ENCODE measurements at places on chromosomes 2 and 18. TPM values are rescaled to one million over a fixed set of nuclear protein-coding genes. Genes with fewer than 3 reads are reported as not detected.

DNA sequence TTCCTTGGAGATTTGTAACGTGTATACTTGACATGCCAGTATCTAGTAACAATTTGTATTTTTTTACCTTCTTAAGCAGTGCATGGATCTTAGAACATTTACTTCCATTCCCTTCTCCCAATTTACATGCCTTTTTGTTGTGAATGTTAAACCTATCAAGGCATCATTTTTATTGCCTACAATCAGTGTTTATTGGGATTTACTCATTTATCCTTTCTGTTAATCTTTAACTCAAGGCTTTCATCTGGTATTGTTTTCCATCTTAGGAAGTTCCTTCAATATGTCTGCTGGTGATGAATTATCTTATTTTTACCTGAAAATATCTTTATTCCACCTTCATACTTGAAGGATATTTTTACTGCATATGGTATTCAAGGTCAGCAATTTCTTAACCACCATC, 88.5 kb upstream of the EMILIN2 start:
- DNase-seq: no peak

DNA sequence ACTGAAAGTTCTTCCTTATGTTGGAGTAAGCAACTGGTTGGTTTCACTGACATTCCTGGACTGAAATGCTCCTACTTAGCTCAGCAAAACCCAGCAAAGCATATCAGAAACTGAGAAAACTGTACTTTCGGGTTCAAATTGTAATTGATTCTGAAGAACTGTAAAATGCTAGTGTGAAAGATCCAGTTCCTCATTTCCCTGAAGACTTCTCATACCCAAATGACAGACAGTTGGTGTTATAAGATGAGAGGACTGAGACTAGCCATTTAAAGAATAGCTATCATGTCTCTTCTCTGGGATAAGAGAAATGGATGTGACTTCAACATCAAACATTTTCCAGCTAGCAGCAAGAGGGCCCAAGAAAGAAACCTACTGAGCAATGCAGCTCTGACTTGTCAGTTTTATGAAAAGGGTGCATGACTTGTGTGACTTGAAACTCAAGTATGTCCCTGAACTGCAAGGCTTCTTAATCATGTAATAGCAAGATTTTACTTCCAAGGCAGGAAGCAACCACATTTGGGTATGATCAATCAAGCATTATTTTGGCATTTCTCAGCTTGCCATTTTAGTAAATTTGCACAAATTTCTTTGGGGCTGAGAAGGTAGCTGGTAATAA, 420.3 kb upstream of the MMADHC start:
- DNase-seq: no peak

GRCh38 chr2:48607307-48608014, 10.2 kb upstream of the GTF2A1L start:
- no peak for DNase-seq

Gene HMSD
- polyA plus RNA-seq: not detected

DNA sequence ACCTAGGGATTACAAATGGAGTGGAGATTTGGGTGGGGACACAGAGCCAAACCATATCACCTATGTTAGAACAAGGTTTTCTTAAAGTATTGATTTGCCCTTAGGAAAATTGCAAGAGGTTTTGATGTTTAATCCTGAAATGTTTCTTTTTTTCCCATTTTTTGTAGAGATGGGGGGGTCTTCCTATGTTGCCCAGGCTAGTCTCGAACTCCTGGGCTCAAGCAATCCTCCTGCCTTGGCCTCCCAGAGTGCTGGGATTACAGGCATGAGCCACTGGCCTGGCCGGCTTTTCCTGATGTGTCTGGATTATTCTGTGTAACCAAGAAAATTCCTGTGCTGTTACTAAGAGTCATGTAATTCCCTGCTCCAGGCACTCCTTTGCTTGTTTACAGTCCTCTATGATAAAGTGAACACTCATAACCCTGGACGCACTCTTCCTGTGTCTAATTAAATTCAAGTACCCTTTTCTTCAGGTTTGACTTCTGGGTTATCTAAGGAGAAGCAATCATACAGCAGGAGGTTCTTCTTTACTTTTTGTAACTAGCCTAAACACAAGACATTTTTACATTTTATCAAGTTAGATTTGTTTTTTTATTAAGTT, 15.0 kb upstream of the CTDP1 start:
- no peak for DNase-seq

Gene ANO7
- polyA plus RNA-seq: 1.2 TPM

- no peak for DNase-seq
These were observed 35.0 kb downstream of the PIKFYVE start for GRCh38 chr2:208300847-208301618.

Gene CPO
- polyA plus RNA-seq: 0.67 TPM

- DNase-seq: peak; percentile 95
These were observed at the start of gene DYNC1I2 for GRCh38 chr2:171687287-171688128. Gene DYNC1I2, plus strand, starts transcription at chr2:171687469. Its CDS starts 2,687 bp downstream, at chr2:171690156.

- no peak for DNase-seq
These were observed 24.5 kb downstream of the BCL2L11 start for GRCh38 chr2:111145103-111145760.

Gene LBX2
- not detected for polyA plus RNA-seq

DNA sequence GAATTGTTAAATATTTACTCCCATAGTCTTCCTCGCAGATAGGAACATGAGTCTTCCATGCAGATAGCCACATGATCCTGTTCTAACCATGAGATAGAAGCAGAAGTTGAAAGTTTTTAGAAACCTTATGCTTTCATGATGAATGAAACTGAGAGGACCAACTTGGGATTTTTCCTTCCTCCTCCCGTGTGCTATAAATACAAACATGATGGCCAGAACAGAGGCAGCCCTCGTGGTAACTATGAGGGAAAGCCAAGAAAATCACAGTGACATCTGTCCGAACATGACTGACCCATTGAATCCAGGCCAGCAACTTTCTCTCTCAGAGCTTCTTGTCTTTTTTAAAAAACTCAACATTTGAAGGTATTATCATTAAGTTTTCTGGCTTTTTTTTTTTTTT, 78.5 kb downstream of the ACAA2 start:
- no peak for DNase-seq

DNA sequence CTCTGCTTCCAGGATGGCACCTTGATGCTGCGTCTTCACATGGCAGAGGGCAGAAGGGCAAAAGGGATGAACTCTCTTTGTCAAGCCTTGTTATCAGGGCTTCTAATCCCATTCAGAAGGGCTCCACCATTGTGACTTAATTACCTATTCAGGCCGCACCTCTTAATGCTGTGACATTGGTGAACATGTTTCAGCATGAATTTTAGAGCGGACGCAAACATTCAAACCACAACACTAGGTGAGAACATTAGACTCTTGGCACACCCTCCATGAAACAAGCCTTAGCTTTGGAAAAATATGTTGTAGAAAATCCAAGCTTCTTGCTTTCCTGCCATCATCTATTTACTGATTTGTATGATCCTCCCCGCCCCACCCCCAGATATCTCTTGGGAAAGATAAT, 17.9 kb downstream of the DAW1 start:
- DNase-seq: no peak

Gene GREB1L
- polyA plus RNA-seq: 14.8 TPM

DNA sequence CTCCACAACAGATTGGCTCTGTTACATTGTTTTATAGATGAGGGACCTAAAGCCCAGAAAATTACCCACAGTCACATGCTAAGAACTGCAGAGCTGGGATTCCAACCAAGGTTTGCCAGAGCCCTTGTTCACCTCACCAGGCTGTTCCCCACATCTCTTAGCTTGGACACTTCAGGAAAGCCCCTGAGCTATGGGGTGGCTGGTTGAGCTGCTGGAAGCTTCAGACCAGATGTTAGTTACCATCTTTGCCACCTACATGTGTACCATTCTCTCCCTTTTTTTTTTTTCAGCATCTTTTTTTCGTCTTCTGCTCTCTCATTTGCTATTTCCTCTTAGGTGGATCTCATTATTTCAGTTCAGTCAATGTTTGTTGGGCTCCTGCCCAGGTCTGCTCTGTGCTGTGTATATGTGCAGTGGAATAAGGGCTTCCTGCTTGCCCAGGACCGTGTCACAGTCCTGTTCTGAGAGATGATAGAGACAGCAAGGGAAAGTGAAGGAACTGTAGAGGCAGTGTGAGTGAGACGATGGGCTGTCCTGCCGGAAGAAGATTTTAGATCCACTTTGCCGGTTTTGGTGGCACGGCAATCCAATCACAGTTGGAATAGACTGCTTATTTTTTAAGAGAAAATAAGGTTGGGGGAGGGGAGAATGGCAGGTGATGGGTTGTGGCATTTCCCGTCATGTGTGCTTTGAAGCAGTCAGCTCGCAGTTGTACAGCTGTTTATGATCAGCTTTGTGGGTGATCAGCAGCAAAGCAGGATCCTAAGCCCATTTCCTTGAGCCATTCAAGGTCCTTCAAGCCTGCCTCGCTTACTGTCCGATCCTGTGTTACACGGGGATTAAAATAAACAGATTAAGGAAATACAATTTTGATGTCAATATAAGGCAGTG, 152.6 kb downstream of the RTN4 start:
- no peak for DNase-seq

- DNase-seq: no peak
These were observed 216.1 kb downstream of the HAUS1 start for GRCh38 chr18:46320297-46320696.

DNA sequence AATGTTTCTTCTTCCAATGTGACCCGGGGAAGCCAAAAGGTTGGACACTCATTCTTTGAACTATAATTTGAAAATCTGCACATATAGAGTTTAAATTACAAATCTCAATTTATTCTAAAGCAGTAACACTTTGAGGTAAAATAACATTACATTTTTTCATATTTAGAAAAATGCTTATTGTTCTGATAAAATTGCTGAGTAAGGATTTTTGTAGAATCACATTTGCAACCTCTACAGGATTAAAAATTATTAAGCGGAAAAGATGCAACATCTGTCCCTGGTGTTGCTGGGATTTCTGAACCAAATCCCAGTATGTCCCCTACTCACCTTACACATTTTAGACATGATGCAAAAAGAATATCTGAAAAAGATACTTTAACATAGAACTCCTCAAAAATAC, 10.1 kb downstream of the ZNF519 start:
- no peak for DNase-seq

DNA sequence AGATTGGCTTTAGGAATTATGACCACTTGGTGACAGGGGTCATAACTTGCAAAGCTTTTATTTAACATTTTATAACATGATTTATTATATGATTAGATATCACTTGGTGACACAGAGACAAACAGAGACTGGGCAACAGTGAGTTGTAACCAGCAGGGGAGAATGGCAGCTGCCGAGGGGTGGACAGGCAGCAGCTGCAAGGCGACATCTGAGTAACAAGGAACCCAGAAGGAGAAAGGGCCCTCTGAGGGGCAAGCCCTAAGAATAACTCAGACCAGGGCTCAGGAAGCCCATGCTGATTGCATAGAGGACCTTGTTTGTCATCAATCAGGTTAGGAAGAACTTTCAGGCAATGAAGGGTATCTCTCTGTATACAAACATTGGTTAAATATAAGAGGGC, 339.9 kb upstream of the SOX11 start:
- no peak for DNase-seq

DNA sequence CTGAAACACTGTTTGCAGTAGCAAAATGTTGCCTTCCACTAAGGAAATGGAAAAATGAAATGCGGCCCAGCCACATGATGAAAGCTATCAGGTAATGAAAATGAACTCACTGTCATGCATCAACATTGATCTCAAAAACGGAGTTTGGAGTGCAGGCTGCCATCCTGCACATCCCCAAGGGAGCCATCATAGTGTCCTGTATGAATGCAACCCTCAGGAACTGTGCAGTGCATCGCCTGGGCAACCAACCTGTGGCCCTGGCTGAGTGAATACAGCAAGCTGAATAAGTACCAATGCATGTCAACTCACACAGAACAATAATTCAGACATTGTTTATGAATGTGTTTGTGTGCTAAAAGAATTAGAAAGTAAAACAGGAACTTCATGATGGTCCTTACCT, 23.1 kb upstream of the TXNDC2 start:
- no peak for DNase-seq

Gene PSD4
- polyA plus RNA-seq: 12.5 TPM

- DNase-seq: no peak
These were observed 121.3 kb downstream of the MTX2 start for GRCh38 chr2:176390276-176391147.

Gene FEV
- polyA plus RNA-seq: not detected

DNA sequence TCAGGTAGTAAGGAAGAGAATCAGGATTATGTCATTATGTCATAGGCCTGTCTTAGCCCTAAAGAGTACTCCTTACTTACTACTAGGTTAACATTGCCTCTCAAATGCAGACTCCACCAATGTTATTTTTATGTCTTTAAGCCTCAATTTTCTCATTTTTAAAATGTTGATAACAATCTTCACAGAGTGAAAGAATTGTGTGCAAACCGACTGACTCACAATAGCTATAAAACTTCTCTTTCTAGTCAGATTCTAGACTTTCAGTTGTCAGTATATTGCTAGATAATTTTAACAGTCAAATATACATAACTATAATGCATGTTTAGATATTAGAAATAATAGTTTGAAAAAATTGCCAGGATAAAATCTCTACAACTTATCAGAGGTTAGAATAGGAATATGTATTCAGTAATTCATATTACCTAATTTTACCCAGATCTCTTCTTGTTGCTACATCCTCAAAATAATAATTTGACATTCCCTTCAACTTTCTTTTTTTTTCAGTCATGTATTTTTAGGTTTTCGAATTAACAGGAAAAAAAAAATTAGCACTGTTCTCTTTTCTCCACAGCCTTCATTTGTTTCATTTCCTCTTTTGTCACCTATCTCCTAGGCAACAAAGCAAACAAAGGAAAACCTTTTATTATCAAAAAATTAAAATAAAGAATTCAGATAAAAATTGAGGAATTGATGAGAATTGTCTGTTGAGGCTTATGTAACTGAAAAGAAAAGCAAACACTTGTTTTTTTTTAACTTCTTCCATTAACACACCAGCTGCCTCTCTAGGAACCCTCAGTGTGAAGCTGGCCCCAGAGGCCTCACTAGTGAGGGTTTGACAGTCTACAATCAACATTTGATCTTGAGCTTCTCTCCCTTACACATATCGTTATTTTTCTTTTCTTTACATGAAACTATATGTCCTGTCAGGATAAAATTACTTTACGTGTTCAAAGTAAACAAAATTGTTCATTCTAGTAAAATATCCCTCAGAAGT, 279.0 kb downstream of the CALCRL start:
- DNase-seq: no peak

GRCh38 chr2:10390369-10390801, 57.7 kb downstream of the ODC1 start:
- DNase-seq: no peak

DNA sequence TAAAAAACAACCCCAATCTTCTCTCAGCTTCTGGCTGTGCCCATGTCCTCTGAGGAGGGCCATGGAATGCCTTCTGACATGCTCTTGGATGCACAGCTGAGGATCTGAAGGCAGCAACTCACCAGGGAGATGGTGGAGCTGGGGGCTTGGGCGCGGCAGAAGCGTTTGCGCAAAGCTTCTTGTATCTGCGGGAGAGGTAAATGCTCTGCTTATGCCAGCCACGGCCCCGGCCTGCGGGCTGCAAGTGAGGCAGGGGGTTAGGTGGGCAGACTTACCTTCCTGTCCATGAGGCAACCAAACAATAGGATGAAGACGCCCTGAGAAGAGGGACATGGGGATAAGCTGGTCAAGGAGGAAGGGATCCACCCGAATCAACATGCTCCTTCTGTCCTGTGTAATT, 36.0 kb upstream of the SELENOI start:
- DNase-seq: no peak

GRCh38 chr2:227871375-227871791, at the start of gene DAW1:
Gene DAW1, plus strand, starts transcription at chr2:227871631. Its CDS starts 59 bp downstream, at chr2:227871690.
- DNase-seq: peak; percentile 63
